ENCODE measurements at places on chromosomes 5 and 9.

- no peak for DNase-seq
These were observed 4.6 kb downstream of the TRUB2 start for GRCh38 chr9:128317629-128318028.

DNA sequence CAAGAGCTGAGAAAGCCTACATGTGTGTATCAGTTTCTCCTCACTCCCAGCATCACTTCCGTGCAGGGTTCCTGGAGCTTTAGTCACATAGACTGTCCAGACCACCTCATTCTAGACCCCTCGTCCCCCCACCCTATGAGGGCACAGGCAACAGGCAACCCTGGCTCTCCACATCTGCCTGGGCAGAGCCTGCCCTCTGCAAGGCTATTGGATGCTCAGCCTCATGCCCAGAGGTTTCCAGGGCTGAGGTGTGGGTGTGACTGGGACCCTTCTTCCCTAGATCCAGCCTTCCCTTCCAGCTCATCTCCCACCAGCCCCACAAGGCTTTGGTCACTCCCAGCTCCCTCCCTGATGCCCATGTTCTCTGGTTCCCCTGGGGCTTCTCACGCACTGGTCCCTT lies 161.4 kb downstream of the PAX5 start:
- DNase-seq, result no peak

- DNase-seq, result no peak
These were observed 179.7 kb upstream of the FBXL17 start for GRCh38 chr5:108561416-108562204.

GRCh38 chr5:88879724-88880123 lies 3.3 kb downstream of the MEF2C start:
- no peak for DNase-seq

DNA sequence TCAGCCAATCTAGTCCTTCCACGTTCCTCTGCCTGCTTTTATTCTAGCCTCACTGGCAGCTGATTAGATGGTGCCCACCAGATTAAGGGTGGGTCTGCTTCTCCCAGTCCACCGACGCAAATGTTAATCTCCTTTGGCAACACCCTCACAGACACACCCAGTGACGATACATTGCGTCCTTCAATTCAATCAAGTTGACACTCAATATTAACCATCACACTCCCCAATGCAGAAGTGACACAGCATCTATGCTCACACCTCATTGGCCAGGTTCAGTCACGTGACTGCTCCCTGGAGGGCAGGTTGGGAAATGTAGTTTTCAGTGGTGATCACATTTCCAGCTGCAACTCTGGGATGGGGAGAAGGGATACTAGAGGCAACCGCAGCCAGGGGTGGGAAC lies 13.0 kb downstream of the SUSD3 start:
- DNase-seq, result no peak

- DNase-seq, result no peak
These were observed 45.5 kb downstream of the ELL2 start for GRCh38 chr5:95915999-95916686.

DNA sequence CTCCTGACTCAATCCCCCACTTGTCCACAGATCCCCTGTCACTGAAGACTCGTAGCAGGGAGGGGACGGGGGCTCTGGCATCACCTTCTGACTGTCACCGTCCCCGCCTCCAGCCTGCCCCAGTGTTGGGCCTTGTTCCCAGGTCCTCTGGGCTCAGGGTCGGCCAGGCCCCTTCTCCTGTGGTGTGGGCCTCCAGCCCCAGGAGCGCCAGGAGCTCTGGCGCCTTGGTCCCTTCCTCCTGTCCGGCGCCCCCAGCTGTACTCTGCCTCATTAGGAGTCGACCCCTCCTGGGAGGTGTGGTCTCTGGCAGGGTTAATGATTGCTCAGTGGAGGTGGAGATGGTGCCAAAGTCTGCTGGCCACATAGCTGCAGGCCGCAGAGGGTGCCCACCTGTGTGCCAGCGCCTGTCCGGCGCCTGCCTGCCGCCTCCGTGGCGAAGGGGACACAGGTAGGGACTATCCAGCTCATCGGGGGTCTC lies at the start of gene CDHR2:
Gene CDHR2 (plus strand): TSS at position 376 of the 478 bp plus-strand sequence. CDS start 16,011 bp downstream, outside the sequence.
- no peak for DNase-seq

DNA sequence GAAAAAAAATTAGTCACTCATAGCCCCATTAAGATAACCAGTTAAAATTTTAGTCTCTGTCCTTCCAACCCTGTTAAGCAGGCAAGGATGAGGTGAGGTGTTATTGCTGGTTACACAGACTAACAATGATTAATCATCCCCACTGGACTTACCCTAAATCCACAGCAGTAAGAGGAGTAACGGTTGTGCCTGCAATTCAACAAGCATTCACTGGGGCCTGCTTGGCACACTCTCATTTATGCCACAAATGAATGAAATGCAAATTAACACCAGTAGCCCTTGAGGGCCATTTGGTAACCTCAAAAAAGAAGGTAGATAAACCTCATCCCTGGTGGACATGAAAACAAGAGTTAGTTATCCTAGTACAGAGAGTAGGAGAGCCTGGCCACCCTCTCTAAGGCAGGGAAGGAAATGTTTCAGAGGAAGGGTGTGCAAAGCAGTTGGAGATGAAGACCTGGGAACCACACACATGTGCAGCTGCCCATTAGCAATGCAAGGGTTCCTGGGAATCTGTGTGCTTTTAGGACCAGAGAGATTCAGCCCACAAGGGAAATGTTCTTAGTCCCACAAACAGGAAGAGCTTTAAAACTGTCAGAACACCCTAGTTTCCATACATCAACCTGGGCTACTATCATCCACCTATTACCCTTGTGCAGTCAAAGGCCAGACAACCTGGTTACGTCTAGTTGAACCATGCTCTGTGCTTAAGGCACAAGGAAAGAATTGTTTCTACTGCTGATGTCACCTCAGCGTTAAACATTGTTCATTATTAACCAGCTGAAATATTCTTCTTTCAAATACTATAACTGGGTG lies 7.7 kb downstream of the LHFPL2 start:
- DNase-seq, result no peak

DNA sequence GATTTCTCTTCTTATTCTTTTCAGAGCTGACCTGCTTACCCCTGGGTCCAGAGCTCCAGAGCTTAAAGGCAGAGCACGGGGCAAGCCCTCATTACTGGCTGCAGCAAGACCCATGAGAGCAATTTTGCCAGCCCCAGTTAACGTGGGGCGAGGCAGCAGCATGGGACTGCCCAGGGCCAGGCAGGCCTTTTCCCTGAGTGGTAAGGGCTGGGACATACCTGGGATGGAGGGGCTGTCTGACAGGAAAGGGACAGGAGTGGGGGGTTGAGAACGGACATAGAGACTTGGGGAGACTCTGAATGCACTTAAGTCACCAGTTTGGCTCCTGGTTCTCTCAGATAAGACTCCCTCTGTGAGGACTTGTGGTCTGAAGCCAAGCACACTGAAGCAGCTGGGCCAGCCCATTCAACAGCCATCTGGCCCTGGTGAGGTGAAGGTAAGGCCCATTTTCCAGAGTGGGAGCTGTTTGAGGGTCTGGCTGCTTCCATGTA lies 26.2 kb downstream of the HMGXB3 start:
- no peak for DNase-seq

- DNase-seq, result no peak
These were observed 114.9 kb downstream of the TLE1 start for GRCh38 chr9:81574405-81574804.

DNA sequence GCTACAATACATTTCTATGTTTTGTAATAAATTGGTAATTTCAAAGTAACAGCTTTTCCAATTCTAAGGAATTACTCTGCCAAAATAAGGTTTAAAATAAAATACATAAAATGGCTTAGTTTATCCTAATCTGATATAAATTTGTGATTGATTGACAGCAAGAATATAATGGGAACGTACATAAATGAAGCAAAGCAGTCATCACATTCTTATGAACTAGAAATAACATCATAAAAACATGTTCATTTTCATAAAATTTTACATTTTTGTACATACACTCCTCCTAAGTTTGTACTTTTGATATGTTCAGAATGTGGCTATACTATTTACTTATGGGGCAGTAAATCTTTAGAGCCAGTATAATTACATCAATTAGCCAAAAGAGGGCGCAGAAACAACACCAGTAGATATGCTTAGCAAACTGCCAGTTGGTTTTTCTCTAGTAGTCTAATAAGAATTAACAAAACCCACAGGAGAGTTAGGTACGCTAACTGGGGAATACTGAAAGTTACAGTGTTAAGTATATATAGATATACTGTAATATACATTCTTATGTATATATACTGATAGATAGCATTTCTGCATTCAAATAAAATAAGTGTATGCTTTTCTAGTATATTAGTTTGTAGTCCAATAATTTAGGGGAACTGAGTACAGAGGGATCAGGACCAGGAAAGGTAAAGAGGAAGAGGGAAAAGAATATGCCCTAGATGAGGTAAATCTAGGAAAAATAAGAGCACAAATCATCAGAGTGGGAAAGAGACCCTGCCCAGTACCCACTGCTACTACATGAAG lies 76.8 kb downstream of the ZDHHC21 start:
- DNase-seq, result peak; percentile 33

DNA sequence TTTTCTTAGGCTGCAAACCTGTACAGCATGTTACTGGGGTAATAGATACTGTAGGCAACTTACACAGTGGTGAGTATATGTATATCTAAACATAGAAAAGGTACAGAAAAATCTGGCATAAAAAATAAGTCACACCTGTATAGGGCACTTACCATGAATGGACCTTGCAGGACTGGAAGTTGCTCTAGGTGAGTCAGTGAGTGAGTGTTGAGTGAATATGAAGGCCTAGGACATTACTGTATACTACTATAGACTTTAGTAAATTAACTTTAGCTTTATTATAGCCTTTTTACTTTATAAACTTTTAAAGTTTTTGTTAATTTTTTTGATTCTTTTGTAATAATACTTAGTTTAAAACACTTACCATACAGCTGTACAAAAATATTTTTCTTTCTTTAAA lies 51.3 kb downstream of the DENND4C start:
- no peak for DNase-seq

- DNase-seq, result no peak
These were observed 453.0 kb downstream of the EFNA5 start for GRCh38 chr5:107217721-107218130.

GRCh38 chr5:140398379-140398811 lies 3.2 kb upstream of the ANKHD1 start:
- DNase-seq, result no peak

GRCh38 chr5:175047048-175047447 lies 322.7 kb downstream of the MSX2 start:
- no peak for DNase-seq

GRCh38 chr9:132894862-132895835 lies 16.5 kb downstream of the SPACA9 start:
- DNase-seq, result no peak

DNA sequence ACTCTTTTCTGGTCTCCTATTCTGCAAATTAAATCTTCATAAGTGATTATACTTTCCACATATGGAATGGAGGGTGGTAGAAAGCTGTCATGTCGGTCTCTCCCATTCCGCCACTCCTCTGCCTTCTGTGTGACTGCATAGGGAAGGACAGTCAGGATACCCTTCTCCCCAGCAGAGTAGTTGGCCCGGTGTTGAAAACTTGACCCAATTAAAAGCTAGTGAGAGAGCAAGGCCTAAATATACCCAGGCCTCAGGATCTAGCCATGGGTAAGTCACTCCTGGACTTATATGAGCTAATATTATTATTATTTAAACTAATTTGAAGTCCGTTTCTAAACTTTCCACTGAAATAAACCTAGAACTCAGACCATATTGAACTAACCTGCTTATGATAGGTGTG lies 194.8 kb downstream of the TSSK1B start:
- DNase-seq, result no peak

DNA sequence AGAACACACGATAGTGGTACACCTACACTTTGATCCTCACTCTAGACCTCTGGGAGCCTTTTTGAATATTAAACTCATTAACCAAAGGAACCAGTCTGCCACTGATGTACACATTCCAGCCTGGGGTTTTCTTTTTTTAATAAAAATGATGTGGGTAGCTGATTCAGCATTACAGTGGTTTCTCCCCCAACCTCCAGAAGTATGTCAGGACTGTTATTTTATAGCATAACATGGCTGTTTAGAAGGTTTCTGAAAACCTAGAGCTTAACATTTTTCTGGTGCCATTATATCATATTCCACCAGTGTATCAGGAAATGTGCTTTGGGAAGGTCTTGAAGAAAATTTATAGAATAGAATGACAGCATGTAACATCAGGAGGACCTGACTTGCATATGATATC lies 540.9 kb upstream of the WWC1 start:
- no peak for DNase-seq

GRCh38 chr5:68252673-68253623 lies 37.4 kb downstream of the PIK3R1 start:
- peak; percentile 53 for DNase-seq

- DNase-seq, result no peak
These were observed 118.4 kb upstream of the PRSS3 start for GRCh38 chr9:33676746-33677505.

- DNase-seq, result no peak
These were observed 106.3 kb upstream of the IRX1 start for GRCh38 chr5:3489239-3489843.

DNA sequence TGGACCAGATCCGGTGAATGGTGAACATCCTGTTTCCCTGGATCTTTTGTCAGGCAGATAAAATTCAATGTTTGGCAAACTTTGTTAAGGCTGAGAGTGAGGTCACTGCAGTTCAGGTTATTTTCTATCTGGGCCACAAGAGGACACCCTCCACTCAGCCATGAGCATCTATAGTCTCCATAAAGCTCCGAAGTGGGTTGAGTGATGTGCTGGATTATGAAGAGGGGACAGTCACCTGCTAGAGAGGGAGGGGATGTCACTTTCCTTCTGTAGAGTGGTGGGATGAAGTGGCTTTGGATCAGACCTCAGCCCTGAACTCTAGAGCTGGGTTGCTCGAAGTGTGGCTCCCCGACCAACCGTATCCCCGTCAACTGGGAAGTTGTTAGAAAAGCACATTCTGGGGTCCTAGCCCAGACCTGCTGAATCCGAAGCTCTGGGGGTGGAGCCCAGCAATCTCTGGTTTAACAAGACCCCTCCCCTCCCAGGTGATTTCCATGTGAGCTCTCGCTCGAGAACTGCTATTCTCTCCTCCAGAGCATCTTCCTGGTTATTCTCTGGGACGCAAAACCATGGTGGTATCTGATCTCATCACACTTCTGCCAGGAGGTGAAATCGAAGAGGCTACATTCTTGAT lies 31.8 kb upstream of the FGF1 start:
- DNase-seq, result peak; percentile 18

- DNase-seq, result no peak
These were observed 51.1 kb upstream of the COL5A1 start for GRCh38 chr9:134590240-134591081.

DNA sequence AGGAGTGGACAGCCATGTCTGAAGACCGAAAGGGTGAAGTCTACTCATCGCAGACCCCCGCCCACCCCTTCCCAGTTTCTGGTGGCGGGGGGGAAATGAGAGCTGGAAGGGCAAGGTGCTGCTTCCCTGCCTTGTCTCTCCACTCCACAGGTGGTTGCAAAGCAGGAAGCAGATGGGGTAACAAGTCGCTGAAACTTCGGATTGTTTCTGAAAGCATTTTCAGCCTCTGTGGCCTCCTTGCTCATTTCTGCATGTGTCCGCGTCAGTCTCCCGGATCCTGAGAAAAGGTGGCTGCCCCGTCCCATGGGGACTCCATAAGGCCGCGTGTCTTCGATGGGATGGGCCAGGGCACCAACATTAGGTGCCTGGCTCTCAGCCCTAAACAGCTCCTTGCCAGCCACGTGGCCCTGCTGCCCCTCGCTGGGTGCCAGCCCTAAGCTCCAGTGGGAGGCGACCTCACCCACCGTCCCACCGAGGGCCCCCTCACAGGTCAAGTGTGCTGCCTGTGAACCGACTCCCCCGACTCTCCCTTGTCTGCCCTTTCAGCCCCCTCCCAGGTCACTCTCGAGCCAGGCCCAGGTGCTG lies 971 bp downstream of the PHYKPL start:
- no peak for DNase-seq

- no peak for DNase-seq
These were observed 35.2 kb downstream of the YIPF5 start for GRCh38 chr5:144135113-144135762.
